ENCODE measurements at places on chromosomes 11 and 22.

DNA sequence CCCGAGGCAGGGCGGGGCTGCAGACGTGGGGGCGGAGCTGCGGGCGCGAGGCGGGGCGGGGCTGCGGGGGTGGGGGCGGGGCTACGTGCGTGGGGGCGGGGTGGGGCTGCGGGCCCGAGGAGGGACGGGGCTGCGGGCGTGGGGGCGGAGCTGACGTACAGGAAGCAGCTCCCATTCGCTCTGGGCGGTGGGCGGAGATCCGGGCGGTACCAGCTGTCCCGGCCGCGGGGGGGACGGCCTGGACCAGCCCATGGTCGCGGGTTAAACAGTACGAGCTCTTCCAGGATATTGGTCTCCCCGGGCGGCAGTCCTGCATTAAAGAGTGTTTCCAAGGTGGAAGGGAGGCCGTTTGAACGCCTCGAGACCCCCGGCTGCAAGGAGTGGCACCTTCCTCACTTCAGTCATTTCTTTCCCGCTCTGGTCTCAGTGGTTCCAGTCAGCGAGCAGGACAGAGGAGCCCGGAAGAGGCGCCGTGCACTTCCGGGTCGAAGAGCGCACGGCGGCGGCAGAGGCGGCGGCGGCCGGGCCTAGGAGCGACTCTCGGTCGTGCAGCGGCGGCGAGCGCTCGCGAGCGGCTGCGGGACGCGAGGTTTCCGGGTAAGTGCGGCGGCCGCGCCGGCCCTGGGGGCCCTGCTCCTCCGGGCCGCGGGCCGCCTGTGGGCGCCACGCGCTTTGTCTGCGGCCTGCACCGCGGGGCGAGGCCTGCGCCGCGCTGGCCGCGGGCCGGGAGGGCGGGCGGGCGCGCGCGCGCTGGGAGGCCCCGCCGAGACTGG lies at the start of gene PHRF1:
Gene PHRF1, plus strand, starts transcription at position 475 of the 773 bp plus-strand sequence. CDS start 5,043 bp downstream, outside the sequence.
- DNase-seq: peak; percentile 97

DNA sequence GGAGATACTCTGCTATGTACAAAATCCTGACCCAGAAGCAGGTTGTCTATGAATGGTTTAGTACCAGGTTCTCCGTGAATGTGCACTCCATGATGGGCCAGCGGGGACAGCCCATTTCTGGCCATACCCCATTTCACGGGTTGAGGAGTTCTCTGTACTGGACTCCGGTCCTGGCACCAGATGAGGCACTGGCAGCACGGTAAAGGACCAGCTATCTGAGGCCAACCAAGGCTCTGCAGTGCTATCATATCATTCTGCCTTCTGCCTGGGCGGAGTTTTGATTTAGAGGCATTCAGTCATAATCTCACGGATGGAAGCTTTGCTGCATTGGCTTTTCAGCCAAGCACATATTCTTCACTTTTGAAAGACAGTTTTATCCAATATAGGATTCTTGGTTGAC lies 18.5 kb upstream of the KMT5B start:
- DNase-seq: no peak

DNA sequence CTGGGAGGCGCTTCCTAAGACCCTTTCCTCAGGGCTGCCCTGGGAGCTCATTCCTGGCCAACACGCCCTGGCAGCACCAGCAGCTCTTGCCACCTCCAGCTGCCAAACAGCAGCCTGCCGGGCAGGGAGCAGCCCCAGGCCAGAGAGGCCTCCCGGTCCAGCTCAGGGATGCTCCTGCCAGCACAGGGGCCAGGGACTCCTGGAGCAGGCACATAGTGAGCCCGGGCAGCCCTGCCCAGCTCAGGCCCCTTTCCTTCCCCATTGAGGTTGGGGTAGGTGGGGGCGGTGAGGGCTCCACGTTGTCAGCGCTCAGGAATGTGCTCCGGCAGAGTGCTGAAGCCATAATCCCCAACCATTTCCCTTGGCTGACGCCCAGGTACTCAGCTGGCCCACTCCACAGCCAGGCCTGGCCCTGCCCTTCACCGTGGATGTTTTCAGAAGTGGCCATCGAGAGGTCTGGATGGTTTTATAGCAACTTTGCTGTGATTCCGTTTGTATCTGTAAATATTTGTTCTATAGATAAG lies 7.6 kb downstream of the SLC39A13 start:
- DNase-seq: peak; percentile 48

DNA sequence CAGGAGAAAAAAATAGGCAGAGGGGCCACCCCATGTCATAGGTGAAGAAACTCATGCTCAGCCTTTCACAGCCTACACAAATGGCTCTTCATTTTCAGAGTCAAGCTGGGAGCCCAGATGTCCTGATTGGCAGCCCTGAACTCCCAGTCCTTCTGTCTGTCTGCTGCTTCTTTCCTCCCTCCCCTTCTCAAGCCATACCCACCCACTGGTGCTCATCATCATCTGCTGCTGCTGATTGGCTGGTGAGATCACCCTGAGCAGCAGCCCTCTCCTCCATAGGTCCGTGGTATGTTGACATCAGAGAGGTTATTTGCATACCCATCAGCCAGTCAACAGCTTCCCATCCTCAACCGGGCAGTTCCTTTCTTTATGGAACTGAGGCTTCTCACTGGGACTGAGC lies 46.1 kb upstream of the PRDM11 start:
- no peak for DNase-seq

DNA sequence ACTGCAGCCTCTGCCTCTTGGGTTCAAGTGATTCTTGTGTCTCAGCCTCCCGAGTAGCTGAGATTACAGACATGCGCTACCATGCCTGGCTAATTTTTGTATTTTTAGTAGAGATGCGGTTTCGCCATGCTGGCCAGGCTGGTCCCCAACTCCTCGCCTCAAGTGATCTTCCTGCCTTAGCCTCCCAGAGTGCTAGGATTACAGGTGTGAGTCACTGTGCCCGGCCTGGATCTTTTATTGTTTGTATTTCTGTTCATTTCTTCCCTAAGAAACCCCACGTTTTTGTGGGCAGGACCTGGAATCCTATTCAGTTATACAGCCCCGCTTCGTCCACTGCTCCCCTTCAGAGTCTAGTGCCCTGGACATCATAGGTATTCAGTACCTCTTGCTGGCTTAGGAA lies 28.7 kb downstream of the ZBTB16 start:
- DNase-seq: no peak

DNA sequence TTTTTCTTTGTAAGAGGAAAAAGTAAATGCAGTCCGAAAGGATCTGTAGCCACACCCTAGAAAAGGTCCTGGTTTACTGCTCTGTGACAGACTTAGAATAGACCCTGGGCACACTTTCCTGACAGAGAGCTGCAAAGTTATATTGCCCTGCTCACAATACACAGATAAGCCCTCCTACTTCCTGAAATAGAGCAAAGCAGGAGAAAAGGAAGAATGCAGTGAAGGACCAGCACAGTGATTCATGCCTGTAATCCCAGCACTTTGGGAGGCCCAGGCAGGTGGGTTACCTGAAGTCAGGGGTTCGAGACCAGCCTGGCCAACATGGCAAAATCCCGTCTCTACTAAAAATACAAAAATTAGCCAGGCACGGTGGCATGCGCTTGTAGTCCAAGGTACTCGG lies 2.2 kb downstream of the CYB561A3 start:
- DNase-seq: no peak

DNA sequence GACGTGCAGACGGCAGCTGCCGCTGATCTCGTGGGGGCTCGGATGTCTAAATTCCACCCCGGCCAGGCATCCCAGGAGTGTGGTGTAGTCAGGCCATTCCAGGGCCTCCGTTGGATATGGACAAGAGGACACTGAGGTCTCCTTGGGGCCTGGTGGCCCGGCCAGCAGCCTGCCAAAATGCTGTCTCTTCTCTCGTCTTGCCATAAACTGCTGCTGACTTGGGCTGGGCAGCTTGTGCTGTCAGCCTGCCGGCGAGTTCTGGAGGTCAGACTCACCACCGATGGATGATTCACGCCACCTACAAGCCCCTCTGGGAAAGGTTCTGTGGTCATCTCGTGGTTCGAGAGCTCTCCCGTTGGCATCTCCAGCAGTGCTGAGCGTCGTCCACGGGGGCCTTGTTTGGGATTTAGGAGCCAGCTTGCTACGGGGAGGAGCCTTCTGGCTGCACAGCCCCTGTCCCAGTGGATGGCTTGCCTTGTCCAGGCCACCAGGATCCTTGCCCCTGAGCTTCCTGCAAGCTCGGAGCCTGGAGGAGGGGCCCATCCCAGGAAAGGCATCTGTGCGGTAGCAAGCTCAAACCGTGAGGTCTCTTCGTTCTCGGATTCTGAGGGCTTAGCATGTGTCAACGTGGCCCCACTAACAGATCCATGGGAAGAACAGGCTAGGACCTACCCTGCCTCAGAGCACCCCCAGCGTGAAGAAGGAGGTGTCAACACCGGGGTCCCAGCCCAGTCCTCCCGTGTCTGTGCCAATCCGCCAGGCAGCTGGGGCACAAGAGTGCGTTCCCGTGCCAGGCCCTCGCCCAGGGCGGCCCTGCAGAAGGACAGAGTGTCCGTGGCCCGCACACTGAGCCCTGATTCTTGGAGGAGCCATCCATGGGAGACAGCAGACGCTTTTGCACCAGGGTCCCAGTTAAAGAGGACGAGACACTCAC lies 1114.1 kb downstream of the BRD1 start:
- DNase-seq: no peak

GRCh38 chr11:33320016-33320813 lies 63.0 kb downstream of the HIPK3 start:
- no peak for DNase-seq

- no peak for DNase-seq
Measured at GRCh38 chr11:2105511-2105910, 33.7 kb downstream of the IGF2 start.

GRCh38 chr22:44594951-44595350 lies 96.9 kb upstream of the RTL6 start:
- no peak for DNase-seq

- no peak for DNase-seq
Measured at GRCh38 chr11:85694385-85694980, 8.5 kb upstream of the CCDC89 start.

- no peak for DNase-seq
Measured at GRCh38 chr11:3220101-3220500, 1.5 kb upstream of the MRGPRG start.

GRCh38 chr11:13276454-13276831 lies 1.1 kb upstream of the BMAL1 start:
- no peak for DNase-seq

- no peak for DNase-seq
Measured at GRCh38 chr11:68116974-68117373, 4.2 kb downstream of the CHKA start.
